RPMI8226 (cell line): ENCODE measurements at places on chromosomes 12 and 14.

- no peak for DNase-seq
These were observed 27.2 kb downstream of the HIGD1C start for GRCh38 chr12:50979369-50980052.

GRCh38 chr12:47302111-47302671 lies 222.4 kb upstream of the AMIGO2 start:
- no peak for DNase-seq

DNA sequence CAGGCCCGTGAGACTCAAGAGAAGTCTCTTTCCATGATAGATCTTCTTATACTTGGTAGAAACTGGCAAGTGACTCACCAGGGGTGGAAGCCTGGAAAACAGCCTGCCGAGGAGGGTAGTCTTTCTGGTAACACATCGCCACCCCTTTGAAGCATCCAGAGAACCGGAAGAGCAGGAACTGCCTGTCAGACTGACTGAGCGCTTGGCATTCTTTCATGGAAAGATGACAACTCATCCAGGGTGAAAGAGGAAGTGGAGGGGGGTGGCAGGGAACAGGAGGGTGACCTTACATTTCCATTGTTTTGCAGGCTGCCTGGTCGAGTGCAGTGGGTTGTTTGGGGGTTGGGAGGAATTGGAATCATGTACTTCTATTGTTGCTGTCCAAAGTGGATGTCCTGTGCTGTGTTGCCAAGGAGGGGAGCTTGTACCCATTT lies 34.5 kb downstream of the PRKCH start:
- no peak for DNase-seq

DNA sequence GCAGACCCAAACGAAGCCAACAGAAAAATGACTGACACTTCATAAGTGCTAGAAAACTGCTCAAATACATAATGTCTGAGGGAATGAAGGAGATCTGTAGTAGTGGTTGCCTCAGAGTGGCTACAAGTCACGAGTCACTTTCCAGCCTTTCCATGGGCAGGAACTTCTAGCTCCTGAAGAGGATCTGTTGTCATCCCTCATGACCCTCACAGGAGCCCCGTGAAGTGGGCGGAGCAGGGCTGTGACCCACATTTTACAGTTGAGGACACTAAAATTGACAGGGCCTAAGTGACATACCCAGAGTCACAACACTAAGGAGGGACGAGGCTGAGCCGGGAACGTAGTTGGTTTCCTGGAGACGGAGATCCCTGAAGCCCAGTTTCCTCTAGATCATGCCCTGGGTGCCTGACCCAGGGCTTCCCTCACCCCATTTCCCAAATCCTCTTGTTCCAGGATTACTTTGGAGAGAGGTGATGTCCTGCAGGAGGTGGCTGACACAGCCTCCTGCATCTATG lies 45.8 kb upstream of the P2RX7 start:
- no peak for DNase-seq

DNA sequence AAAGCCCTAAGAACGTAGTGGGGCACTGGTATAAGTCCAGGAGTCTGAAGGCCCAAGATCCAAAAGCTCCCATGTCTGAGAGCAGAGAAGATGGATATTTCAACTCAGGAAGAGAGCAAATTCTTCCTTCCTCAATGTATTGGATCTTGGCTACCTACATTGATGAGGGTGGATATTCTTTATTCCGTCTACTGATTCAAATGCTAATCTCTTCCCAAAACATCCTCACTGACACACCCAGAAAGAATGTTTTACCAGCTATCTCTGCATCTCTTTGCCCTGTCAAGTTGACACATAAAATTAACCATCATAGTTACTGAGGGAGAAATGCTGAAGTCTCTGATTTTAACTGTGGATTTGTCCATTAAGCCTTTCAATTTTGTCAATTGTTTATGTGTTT lies 16.6 kb upstream of the ADGRD1 start:
- no peak for DNase-seq

GRCh38 chr12:54208591-54208990 lies 19.8 kb upstream of the SMUG1 start:
- DNase-seq: no peak

- DNase-seq: no peak
These were observed 52.1 kb downstream of the GALC start for GRCh38 chr14:87940894-87941293.

DNA sequence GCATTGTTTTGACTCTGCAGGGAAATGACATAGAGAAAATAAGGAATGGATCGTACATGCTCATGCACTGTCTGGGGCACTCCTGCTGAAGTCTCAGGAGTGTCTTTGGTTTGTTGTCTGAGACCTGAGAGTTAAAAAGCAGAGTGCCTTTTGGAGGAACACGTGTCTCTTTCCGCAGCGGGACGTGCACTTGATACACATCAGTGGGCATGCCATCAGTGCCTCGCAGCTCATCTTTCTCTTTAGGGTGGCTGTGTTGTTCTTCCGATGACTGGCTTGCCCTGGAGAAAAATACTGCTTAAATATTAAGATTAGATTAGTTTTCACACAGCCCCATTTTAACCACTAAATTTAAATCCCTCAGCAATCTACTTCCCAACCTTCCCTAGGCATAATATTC lies 835.9 kb downstream of the DIO2 start:
- DNase-seq: no peak

DNA sequence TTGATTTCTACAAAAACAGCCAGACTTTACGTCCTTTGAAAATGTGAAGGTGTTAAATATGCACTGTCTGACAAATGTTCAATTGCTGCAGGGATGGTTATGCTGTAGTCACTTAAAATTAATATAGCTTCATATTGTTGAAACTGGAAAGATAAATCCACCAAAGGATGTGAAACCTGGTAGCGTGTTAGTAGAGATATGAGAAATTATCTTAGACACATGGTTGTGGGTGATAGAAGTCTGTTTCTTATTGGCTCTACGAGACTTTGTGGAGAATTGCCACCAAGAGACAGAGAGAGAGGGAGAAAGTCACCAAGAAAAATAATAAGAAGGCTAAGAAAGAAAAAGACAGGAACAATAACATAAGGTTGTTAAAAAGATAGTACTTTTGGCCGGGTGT lies 2.6 kb upstream of the CAPRIN2 start:
- DNase-seq: no peak

- no peak for DNase-seq
These were observed 635.4 kb downstream of the NRXN3 start for GRCh38 chr14:78805570-78805969.

DNA sequence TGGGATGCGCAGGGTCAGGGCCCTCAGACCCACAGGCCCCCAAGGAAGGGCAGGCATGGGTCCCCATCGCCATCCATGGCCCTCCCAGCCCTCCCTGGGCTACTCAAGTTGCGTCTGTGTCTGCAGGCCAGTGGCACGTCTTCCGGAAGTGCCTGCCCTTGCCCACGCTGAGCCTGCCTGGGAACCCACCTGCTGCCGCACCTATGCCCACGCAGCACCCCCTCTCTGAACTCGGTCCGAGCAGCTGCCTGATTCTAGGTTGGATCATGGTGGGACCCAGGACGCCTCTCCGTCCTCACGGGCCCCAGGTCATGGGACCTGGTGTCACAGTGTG lies 182.8 kb downstream of the ADGRD1 start:
- no peak for DNase-seq

DNA sequence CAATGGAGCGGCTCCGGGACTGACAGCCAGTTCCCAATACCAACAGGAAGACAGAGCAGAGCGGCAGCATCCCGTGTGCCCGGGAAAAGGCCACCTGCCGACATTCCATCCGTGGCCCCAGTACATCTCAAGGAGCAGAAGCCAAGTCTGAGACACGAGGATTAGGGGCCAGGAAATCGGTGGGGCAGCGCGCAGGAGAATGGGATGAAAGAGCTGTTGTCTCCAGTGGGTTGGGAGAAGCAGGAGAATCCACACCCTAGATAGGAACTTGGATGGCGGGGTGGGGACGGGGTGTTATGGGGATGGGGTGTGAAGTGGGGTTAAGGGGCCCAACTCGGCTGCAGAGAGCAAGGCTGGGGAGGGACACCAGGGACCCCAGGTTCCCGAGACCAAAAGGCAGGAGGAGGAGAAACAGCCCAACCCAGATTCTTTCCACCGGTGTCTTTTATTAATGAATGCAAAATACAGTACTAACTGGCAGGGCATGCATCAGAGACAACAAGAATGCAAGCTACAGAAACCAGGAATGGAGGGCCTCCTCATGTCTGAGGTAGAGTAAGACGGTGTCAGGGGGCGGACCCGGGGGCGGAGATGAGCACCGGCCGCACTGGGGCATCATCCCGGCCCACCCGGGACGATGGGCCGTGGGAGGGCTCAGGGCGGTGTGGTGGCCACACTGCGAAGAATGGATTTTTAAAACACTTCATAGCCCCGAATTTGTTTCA lies 50.3 kb downstream of the BEGAIN start:
- DNase-seq: no peak

- no peak for DNase-seq
These were observed 204.4 kb downstream of the FOXN3 start for GRCh38 chr14:89212386-89213235.

DNA sequence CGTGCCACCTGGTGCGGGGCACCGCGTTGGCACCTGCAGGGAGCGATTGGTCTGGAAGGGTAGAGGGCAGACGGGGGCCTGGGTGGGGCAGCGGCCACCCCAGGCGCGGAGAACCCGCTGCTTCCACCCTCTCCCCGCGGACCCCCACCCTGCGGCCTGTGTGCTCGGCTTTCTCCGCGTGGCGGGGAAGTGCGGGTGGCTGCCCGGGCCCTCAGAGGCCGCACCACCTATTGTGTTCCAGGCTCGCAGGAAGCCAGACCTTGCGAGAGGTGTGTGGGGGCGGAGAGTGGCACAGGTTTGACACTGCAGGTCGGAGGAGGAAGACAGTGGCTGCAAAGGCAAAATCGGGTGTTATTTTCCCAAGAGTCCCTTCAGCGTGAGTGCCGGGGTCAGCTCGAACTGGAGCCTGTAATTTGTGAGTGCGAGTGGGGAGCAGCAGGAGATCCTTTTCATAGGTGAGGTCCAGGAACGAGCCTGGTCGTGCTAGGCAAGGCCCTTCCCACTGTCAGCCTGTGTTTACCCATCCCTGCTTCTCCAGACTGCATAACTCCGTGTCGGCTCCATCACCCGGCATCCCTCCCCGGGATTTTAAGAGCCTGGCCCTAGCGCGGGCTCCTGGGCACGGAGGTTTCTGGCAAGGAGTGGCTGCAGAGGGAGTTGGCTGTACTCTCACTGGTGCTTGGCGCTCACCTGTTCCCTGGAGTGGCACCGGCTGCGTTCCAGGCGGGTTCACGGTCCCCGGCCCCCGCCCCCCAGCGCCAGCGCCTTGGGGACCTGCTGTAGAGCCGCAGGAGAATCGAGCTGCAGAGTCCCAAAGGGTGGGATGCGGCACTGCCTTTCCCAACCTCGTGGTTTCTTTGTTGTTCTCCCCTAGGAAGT lies 935 bp downstream of the TBC1D30 start:
- DNase-seq: no peak

DNA sequence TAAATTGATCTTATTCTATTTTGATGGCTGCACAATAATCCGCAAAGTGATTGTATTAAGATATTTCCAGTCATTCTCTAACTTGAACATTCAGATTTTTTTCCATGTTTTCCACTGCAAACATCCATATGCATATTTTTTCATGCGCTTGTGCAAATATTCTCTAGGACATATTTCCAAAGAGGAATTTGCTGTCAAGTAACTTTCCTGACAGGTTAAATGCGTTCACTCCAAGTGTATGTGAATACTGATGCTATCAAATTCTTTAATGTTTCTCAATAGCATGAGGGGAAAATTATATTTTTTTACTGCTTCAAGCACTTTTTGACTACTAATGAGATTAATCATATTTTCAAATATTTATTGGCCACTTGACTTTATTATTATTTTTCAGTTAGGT lies 135.3 kb upstream of the LGR5 start:
- DNase-seq: no peak

GRCh38 chr14:102729825-102730224 lies 47.4 kb upstream of the TRAF3 start:
- DNase-seq: no peak

- DNase-seq: no peak
These were observed 4.6 kb upstream of the POU6F1 start for GRCh38 chr12:51222461-51222860.

DNA sequence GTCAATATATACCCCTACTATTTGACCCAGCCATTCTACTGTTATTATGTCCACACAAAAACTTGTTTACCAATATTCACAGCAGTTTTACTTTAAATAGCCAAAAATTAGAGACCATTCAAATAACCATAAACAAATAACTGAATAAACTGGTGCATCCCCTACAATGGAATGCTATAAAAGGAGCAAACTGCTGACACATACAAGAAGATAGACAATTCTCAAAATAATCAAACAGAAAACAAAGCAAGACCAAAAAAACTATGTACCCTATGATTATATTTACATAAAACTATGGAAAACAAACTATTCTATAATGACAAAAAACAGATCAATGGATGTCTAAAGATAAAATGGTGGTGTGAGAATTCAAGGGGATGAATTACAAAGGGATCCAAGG lies 54.4 kb downstream of the RALGAPA1 start:
- DNase-seq: no peak

GRCh38 chr12:53939141-53940108 lies 794 bp downstream of the HOXC13 start:
- DNase-seq: no peak

DNA sequence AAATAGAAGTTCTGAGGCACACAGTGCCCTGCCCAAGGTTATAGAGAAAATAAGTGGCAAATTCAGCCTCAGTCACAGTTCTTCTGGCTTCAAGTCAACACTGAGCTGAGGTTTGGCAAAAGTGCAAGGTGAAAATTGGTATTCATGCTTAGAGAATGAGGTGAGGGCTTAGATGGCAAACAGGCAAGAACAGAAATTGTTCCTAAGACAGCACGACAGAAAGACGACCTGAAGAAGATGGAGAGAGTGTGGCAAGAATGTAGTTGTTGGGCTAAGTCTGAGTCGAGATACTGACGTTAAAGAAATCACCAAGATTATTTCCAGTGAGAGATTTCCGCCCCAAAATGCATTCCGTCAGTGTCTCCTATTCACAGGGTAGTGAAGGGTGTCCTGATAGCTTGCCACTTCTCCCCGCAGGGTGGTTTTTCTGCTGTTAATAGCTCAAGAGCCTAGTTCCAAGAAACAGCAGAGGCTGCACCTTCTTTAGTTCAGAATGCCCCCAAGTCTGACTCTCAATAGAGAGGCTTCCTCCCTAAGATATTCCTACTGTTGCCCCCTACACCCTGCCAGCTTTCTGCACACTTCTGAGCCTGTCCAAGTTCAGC lies 260.8 kb upstream of the AMIGO2 start:
- no peak for DNase-seq

DNA sequence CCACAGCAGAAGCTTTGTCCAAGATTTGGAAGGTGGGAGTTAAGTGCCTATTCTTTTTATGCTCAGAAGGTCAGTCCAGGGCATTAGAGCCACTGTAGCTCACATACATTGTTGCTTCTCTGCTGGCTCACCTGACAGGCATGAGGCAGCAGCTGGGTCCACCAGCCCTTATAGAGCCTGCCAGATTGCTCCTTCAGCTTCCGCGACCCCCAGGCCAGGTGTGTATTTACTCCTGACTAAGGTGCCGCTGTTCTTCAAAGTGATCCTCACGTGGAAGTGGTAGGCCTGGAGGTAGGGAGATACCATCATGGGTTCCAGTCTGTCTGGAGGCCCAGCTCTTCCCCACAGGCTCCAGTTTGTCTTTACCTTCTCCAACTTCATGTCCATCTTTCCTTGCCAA lies 17.5 kb upstream of the CPM start:
- no peak for DNase-seq

- DNase-seq: no peak
These were observed 116.7 kb upstream of the EGLN3 start for GRCh38 chr14:34067587-34067986.
